ENCODE measurements at places on chromosomes 5 and 9.
A peak's percentile ranks its signal among the peaks of the same experiment; 100 is the strongest.

DNA sequence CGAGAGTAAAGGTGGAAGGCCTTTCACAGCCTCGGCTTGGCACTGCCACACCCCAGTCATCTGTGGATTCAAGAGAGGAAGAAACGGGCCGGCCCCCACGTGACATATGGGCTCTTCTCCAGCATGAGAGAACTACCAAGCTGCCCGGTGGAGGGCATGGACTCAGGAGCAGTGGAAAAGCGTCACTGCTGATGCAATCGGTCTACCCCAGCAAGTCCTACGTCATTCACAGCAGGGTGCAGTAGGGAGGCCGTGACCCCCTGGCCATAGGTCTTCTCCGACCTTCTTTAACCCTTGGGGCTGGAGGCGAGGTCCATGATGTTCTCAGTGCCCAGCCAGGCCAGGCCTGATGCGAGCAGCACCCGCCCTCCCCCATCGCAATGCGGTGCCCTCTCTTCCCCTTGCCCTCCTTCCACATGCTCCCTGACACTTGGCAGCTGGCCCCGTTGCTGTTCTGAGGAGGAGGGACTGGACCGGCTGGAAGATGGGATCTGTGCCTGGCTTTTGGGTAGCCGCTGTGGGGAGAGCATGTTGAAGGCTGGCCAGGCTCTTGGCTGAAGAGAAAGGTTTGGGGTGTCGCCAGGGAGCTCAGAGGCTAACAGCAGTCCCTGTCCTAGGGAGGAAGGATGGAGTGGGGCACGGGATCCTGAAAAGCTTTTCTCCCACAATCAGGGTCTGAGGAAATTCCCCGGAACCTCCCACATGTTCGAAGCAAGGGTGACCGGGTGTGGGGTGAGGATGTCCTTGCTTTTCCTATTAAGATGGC is 89.8 kb downstream of the LIFR start:
- DNase-seq: no peak

DNA sequence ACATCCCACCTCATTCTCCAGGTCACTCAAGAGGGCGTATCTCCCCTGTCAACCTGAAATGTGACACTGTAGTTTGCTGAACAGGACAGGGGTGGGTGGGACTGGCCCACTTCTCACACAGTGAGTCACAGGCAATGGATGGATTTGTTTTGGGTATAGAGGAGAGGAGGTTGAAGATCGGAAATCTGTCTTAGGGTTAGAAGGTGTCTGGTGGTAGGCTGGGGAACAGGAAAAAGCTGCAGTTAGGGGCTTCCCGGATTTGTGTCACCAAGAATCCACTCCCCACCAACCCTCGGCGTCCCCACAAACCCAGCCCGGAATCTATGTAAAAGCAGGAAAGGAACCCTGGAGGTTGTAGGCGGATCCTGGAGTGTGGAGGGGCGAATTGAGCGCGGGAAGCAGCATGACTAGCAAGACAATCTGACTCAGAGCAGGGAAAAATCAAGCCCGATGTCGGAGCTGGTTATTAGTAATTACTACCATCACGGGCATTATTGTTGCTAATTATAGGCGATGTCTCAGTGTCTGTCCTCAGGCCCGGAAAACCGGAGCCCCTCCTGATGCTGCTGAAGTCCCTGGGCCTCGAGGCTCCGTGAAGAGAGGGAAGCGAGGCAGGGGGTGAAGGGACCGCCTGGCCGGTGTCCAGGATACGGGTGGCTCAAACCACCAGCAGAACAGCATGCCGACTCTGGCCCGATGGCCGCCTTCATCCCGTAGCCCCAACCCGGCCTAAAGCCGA is 1.7 kb upstream of the IRX1 start:
- no peak for DNase-seq

DNA sequence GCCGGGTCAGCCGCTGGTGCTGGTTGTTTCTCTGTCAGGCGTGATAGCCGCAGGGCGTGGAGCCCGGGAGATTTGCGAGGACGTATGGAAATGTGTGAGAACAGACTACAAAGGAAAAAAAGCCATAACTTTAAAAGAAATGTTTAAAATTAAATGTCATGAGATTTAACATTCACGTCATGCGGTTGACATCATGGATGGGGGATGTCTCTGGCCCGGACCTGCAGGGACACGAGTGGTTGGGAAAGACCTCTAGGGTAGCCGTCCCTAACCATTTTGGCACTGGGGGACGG is 643 bp upstream of the RNF130 start:
- DNase-seq: no peak

GRCh38 chr9:131612851-131613250 is 67.5 kb downstream of the PRRT1B start:
- DNase-seq: no peak

GRCh38 chr5:66653325-66653724 is 57.1 kb downstream of the MAST4 start:
- DNase-seq: peak; percentile 65

- no peak for DNase-seq
Measured at GRCh38 chr5:154702477-154702876, 52.7 kb upstream of the LARP1 start.

- no peak for DNase-seq
Measured at GRCh38 chr5:67431191-67431590, 234.6 kb upstream of the CD180 start.

GRCh38 chr5:138663561-138663960 is 88.4 kb upstream of the HSPA9 start:
- DNase-seq: no peak

- DNase-seq: peak; percentile 98
Measured at GRCh38 chr9:77909306-77909705, 122.3 kb downstream of the GNAQ start.

DNA sequence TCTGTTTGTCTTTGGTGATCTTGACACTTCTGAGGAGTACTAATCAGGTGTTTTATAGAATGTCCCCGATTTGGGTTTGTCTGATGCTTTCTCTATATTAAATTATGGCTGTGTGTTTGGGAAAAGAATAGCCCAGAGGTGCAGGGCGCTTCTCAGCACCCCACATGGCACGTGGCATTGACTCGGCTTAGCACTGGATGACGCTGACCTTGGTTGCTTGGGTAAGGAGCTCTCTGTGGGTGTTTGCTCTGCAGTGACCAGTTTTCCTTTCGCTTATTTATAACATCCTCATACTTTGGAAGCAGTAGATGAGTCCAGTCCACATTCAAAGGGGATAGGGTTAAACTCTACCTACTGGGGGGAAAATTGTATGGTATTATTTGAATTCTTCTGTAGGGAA is 12.5 kb upstream of the FAM120AOS start:
- no peak for DNase-seq

- peak; percentile 48 for DNase-seq
Measured at GRCh38 chr5:53956196-53956595, 354.2 kb downstream of the ARL15 start.
